ENCODE measurements at places on chromosomes 6 and 20.

GRCh38 chr6:98832284-98833056 is 1.9 kb upstream of the POU3F2 start:
- DNase-seq, result no peak

DNA sequence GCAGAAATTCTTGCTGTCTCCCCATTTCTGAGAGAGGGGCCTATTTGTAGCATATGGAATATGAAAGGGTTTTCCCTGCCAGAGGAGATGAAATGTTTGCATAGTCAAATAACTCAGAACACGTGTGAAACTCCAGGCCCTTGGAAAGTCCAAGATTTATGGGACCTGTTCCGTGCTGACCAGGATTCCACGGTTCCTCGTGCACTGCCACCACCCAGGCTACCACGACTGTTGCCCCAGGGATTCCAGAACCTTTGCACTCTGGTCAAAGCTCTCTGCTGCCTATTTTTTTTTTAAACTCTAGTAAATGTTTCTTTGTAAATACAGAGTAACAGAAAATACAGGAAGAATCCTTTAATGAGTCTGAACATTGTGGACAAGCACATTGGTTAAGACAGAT is 35.0 kb downstream of the MYLK4 start:
- DNase-seq, result no peak

DNA sequence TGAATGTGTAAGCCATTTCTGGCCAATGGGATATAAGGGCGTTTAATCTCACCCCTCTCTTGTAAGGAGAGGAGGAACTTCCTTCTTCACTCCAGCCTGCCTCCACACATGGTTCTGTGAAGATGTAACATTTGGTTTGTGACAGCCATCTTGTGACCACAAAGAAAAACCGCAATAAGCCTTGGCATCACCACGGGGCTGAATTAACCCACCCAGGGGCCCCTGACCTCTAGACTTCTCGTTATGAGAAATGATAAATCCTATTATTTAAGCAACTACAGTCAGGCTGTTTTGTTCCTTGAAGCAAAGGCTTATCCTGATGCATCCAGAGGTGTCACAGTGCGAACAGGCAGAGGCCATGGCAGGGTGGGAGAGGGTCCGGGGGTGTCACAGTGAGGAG is 139.7 kb downstream of the CDC5L start:
- DNase-seq, result no peak

GRCh38 chr6:31170987-31171671 is 647 bp upstream of the POU5F1 start:
- DNase-seq, result no peak

- peak; percentile 20 for DNase-seq
These were observed 32.8 kb downstream of the FAM8A1 start for GRCh38 chr6:17632934-17633333.

DNA sequence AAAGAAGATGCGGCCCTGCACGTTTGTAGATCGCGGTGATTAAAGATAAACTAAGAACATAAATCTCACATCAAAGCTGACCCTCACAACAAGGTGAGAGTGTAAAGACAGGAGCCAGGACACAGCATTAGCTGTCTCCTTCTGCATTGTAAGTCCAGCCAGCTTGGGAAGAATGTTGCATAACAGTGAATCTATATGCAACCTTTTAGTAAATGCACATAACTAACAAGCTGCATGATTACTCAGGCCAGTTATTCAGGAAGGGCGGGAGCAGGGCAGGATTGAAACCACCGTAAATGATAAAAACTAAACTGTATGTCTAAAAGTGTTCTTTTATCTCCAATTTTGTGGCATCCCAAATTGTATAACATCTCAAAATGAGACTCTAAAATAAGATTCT is 57.1 kb downstream of the POPDC3 start:
- no peak for DNase-seq

DNA sequence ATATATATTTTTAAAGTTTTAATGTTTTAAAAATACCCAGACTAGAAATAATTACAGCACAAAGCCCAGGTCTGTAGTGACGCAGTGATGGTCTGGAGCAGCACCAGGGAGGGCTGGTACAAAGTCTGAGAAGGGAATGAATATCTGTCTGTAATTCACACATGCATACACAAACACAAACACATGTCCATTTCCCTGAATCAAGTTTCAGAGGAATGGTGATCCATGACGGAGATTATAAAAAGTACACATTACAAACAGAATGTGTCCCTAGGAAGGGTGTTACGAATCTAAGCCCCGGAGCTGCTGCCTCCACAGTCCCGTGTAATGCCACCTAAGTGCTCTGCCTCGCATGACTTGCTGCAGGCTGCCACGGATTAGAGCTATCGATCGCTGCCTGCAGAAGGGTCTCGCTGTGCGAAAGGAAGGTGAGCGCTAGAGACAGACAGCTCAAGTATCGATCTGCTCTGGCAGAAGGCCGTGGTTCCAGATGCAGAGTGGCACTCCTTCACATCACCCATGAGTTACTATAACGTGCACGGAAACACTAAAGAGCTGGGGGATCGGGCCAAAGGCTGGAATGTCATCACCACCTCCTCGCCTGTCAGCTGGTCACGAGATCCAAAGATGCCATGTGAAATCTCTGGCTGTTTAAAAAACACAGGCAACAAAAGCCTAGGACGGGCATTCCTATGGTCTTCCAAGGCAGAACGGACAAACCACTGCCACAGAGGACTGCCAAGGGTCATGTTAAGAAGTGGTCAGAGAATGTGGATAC is 87.1 kb downstream of the INSM1 start:
- no peak for DNase-seq

- DNase-seq, result peak; percentile 53
These were observed 20.9 kb upstream of the POM121L2 start for GRCh38 chr6:27332692-27333641.

DNA sequence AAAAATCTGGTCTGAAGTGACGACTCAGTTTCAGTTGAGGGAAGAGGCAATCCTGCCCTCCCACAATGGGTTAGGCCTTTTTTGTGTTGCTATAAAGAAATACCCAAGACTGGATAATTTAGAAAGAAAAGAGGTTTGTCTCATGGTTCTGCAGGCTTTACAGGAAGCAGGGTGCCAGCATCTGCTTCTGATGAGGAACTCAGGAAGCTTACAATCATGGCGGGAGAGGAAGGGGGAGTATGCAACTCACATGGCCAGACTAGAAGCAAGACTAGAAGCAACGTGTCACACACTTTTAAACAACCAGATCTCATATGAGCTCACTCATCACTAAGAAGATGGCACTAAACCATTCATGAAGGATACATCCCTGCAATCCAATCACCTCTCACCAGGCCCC is 529.3 kb downstream of the KIF16B start:
- no peak for DNase-seq

GRCh38 chr6:129235167-129236000 is 352.4 kb downstream of the LAMA2 start:
- DNase-seq, result no peak

DNA sequence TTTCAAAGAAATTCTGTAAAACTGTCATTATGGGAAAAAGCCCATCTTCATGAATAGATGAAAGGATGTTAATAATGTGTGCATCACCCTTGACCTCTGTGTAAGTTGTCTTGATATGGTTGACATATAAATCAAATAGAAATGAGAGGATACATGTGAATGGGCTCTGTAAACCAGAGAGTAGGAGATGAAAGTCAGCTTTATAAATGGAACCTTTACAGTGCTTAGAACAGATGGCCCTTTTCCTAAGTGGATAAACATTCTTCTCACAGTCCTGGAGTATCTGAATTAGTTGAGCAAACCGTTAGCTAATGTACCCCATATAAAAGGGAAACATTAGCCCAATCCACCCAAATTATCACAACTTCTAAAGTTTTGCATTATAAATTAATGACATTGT is 57.5 kb downstream of the MYLK4 start:
- no peak for DNase-seq

DNA sequence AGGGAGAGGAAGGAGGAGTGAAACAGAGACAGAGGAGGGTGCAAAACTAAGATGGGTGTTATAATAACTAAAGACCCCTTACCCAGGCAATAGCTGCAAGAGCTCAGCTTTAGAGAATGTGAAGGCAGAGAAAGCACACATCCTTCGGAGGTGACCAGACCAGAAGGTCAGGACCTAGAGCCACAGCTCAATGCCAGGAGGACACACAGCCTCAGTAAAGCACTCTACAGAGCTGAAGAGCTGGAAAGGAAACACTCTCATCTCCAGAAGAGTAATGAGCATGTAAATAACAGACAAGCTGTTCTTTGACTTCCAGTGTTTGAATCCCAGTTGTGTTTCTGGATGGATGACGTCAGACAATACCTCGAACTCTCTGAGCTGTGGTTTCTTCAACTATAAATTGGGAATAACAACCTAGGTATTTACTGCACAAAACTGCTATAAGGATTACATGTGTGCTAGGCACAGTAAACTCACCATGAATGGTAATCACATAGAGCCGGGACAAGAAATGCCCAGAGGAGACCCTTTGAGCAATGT is 63.2 kb downstream of the MAP3K5 start:
- DNase-seq, result no peak

GRCh38 chr6:9564021-9564420 is 850.9 kb downstream of the TFAP2A start:
- DNase-seq, result no peak

GRCh38 chr6:161110028-161110779 is 118.6 kb downstream of the MAP3K4 start:
- no peak for DNase-seq

DNA sequence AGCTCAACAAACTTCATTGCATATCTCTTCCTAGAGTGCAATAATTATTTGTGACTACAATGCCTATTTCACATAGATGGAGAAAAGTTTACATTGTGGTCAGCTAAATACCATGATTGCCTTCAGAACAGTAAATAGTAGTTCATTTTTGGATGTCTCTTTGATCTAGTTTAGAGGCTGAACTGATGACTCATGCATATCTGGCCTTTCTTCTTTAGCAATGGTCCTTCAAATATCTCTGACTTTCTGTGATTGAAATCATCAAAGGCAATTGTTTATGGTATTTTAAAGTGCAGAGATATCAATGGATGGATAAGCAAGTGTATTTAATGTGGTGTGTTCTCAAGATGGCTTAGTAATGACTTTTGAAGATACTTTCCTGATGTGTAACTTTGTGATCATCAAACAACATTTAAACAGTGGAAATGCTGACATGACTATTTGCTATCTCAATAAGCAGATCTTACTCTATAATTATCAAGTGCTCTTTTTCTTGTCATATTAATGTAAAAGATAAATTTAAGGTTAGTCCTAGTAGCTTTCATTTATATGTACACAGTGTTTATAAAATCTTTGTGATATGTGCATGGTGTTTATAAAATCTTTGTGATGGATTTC is 523.7 kb upstream of the SLC35B3 start:
- no peak for DNase-seq

DNA sequence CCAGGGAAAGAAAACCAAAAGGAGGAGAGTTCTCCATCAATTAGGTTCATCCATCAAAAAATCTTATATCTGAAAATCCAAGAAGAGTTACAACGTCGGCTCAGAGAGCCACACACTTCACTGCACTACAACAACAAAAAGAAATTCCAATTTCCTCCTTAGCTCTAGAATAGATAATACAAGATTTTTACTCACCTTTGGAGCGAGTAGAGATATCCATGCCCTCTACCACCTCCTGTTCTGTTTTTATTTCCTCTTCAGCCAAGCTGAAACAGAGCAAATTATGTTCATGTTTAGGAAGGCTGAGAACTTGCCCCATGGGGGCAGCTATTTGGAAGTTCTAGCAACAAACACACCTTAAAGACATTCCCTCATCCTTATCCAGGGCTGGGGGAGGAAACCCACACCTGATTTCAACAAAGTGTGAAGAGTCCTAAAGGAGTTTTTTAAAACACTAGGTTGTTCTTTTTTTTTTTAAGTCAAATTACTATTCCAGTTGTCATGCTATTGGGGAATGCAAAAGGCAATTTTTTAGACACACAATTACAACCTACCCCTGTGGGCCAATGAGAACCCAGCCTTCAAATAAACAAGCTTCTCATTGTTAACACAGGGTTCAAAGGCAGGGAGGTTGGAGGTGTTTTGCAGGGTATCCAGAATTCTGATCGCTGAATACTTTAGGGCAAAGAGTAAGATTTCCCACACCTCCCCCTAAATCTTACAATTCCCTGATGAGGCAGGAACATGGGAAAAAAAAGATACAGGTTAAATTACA is 8.7 kb downstream of the ZMYND8 start:
- no peak for DNase-seq

DNA sequence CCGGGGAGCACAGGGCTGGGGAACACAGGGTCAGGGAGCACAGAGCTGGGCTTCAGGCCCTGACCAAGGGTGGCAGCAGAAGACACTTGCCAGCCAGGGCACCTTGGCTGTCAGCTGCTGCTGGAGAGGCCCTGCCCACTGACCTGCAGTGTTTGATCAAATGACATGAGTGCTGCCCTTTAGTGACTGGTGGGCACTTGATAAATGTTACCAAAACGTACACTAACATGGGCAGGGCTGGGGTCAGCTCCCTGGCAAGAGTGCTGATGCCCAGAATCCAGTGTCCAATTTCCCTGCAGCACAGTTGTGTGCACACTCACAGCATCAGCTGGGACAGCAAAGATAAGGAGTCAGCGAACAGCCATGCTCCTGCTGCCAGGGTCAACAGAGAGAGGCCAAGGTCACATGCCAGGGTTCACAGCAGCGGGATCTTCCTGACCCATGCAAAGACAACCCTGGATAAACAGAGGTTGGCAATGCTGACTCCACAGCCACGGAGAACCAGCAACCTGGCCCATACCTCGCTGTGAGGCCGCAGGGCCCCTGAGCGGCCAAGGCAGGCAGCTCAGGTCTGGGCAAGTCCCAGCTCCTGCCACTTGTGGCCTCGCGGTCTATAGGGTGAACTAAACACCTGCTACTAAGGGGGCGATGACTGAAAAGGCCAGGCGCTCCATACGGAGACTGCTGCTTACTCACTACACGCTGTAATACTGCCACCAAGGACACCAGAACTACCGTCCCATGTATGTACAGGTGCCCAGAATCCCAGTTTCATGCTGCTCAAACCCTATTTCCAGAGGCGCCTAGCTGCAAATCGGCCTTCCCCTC is 46.3 kb downstream of the NINL start:
- no peak for DNase-seq

DNA sequence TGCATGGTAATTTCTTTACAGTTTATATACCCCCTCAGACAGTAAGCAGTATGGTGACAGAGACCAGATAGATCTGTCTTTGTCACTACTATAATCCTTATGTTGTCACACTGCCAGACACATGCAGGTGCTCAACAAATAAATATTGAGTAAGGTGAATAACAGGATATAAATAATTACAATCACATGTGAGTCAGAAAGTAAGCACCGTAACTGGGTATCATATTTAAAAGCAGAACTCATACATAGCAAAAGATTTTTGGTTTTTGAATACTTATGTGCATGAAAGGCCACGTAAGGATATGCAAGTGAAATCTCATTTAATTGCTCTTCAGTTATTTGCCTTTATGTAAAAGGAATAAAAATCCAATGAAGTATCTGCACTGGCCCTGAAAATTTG is 17.4 kb downstream of the CNBD2 start:
- no peak for DNase-seq

- no peak for DNase-seq
These were observed 9.5 kb upstream of the PNRC1 start for GRCh38 chr6:89071036-89071435.

DNA sequence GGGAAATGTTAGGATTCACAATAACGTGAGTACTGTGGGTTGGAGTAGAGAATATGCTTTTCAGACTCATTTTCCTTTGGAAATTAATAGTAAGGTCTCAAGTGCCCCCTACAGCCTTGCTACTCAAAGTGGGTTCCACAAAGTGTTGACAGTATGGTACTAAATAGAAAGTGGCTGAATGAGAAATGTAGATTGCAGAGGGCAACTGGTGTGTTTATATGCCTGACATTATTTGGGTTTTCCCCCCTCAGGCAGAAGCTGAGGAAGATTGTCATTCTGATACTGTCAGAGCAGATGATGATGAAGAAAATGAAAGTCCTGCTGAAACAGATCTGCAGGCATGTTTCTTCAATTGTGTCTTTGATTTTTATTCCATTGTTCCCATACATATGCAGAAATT is 5.6 kb downstream of the FBXO9 start:
- peak; percentile 28 for DNase-seq

All from CD4-positive, alpha-beta T cell treated with Interferon alpha-2 for 1 hour (primary cell).